ENCODE measurements at places on chromosomes 16 and 17.

GRCh38 chr17:80980397-80981061 lies 11.1 kb upstream of the CHMP6 start:
- no peak for DNase-seq

- no peak for DNase-seq
Measured at GRCh38 chr17:42979511-42980273, at the start of gene PTGES3L. Gene PTGES3L, minus strand, starts transcription at chr17:42980080. Its CDS starts 27 bp downstream, at chr17:42980053.

GRCh38 chr16:87165151-87165550 lies 152.0 kb downstream of the C16orf95 start:
- no peak for DNase-seq

DNA sequence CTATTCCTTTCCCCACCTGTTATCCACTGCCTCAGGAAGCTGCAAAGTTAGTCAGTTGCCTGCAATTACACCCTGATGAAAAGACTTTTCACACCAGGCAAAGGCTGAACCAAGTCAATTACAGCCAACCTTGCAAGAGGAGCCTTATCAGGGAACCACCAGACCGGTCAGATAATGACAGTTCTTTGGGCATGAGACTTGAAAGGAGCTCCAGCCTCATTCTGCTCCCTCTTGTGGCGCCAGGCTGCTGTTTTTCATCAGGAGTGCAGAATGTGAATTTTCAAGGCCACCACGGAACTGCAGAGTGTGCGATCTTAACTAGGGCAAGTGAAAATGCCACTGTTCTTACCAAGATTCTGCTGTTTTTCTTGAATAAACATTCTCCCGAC lies 22.5 kb downstream of the DNAI2 start:
- peak; percentile 43 for DNase-seq

DNA sequence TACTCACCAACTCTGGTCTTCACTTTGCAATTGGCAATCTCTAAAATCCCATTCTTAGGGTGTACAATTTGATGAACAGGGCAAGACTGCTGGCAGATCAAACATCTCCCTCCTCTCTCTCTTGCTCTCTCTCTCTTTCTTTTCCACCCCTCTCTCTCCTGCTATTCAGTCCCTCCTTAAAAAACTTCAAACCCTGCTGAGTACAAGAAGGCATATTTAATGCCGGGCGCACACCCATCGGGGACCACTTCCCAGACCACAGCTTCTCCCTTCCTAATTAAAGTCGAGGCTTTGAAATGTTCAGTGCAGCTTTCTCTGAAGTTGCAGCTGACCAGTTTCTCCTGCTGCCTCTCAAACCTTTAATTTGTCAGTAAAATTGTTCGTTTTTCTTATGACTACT lies 185.4 kb upstream of the CDH11 start:
- no peak for DNase-seq

- DNase-seq, result no peak
Measured at GRCh38 chr17:7114875-7115614, 423 bp upstream of the ASGR2 start.

GRCh38 chr17:1109606-1110540 lies 69.9 kb downstream of the ABR start:
- no peak for DNase-seq

GRCh38 chr17:50908140-50908859 lies 42.1 kb upstream of the TOB1 start:
- no peak for DNase-seq

GRCh38 chr17:79668344-79669250 lies 57.7 kb upstream of the RBFOX3 start:
- no peak for DNase-seq

DNA sequence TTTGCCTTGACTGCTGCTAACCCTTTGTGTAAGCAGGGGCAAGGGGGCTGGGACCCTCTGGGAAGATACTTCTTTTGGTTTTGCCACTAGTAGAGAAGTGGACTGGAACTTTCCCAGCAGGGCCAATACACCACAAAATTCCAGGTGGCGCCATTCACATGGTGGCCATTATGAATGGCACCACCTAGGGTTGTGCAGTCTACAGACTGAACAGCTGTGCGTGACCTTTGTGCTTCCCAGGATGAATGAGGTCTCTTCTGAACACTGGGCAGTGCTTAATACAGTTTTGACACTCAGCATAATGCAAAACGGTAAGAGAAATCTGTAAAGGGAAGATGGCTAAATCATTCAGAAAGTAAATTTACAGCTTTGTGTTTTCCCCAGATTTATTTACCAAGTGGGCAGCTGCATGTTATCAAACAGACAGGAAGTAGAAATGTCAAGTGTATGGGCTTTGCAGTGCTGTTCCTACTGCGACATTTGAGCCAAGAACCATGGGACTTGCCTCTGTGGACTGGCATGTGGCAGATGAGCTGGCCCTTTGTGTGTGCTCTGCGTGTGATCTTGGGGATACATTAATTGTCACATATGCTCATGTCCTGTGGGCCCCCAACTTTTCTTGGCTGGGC lies 9.2 kb downstream of the SYT17 start:
- DNase-seq, result no peak

DNA sequence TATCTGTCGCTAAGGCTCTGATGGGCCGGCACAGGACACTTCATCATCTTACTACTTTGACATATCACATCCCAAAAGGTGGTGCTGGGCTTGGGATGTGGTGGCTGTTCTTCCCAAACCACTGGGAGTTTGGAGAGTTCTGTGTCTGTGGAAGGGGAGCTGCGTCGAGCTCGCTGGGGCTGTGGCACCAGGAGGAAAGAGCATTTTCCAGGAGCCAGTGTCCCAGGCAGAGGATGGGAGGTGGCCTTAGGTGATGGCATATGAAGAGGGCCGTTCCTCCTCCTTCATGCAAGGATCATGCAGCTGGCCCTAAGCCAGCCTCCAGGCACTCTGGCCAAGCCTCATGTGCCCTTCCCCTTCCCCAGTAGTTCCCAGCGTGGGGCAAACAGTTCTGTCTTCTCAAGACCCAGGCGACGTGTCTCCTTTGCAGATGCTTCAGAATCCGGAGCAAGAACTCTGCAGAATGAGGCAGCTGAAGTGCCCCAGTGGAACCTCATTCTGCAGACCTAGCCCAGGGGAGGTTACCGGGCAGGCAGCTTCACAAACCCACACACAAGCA lies 89.4 kb upstream of the TNRC6C start:
- DNase-seq, result no peak

DNA sequence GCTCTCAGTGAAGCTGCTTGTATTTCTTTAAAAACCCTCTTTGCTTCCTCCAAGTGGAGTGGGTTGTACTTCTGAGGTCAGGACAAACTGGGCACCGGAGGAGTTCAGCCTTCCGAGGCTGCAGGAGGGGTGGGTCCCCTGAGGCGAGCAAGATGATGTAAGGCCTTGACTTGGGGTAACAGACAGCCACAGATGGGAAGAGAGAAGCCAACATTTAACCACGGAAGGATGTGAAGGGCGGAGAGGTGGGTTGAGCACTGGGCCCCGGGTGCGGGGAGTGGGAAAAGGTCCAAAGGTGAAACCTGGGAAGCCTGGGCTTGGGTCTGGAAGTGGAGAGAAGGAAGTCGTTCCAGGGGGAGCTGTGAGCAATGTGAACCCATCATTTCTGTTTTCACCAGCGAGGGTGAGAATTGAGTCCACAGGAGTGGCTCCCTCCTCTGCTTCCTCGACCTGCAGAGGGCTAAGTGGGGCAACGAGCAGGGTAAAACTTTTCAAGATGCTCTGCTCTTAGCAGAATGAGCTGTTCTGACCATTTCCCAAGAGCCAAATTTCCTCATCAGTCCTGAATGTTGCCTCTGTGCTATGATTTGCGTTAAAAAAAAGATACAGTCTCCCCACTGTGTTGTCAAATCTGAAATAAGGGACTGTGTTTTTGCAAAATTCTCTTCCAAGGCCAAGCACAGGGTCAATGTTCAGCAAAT lies 137.7 kb upstream of the CRHR1 start:
- DNase-seq, result no peak

DNA sequence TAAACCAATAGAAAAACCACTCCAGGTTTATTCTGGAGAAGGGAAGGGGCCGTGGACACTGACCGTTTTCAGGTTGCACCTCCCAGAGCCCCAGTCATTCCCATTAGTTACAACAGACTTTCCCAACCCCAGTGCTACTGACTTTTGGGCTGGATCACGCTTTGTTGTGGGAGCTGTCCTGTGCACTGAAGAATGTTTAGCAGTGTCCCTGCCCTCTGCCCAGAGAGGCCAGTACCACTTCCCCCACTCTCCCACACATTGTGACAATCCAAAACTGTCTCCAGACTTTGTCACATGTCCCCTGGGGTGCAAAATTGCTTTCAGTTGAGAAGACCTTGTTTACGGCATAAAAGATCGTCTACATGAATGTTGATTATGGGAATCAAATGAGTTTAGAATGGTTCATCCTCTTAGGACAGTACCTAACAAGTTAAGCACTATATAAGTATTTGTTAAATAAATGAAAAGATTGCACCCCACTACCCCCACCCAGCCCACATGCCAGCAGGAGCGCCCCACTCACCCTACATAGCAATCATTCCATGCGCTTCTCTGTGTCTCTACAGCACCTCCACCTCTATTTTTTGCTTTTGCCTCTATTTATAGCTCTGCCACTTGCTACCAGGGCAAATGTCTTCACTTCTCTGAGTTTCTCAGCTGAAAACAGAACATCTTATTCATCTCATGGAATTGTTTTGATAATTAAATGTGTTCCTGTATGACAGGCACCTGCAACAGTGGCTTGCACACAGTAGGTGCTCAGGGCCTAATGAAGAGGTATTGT lies 104.9 kb downstream of the AXIN2 start:
- no peak for DNase-seq

DNA sequence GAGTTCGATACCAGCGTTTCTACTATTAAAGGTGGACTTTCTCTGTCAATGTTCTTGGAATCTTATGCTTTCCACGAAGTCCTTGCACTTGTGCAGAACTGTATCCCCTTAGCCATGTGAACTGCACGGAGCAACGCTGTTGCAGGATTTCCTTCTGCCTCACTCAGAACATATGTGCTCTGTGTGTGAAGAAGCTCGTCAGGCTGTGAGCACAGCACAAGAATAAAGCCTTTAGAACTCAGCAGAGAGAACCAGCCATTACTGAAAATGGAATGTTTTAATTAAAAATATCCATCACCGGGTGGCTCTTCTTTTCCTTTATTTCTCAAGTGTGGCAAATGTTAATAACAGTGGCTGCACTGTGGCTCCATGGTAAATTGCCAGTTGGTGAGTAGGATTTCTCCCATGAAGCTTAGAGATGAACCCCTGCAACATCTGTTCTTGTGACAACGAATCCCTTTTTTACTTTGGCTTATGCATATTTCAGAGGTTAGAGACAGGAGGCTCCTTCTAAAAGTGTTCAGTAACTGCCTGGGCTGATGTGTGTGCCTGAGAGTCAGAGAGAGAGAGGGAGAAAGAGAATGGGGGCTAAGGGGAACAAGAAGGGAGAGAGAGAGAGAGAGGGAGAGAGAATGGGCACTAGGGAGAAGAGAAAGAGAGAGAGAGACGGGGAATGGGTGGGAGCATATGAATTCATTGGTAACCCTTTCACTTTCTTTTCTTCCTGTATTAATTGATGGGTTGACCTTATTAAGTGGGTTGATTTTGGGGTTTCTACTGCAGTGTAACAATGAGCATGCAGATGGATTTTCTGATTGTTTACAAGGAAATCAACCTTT lies 50.0 kb downstream of the RPTOR start:
- no peak for DNase-seq

DNA sequence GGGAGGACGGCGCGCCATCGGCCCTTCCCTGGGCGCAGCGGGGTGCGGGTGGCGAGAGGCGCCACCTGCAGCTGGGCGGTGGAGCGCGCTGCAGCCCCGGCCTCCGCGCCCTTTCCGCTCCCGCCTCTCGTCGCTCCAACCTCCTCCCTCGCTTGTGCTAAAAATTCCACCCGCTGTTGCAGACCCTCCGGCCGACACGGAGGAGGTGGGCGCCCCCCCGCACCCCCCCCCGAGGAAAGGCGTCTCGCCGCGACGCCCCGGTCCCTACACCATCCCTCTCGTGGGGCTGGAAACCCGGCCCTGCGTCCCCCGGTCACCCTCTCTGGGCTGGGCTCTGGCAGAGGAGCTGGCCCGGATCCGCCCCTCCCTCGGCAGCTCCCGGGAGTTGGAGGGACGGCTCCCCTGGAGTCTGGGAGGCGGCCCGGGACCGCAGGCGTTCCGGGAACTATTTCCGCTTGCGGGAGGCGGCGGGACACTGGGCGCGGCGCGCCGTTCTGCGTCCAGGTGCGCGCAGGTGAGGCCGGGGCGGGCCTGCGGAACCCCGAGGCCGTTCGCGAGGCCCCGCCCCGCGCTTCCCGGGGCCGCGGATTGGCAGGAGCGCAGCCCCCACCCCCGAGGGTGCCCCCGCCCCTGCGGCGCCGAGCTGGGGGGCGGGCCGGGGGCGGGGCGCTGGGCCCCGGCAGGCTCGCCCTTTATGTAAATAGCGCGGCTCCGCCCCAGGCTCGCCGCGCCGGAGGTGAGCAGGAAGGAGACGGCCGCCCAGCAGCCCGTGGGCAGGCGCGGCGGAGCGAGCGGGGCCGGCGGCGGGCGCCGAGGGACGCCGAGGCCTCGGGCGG lies at the start of gene LLGL2:
Gene LLGL2 (plus strand): TSS at position 728 of the 836 bp plus-strand sequence. CDS start 17,730 bp downstream, outside the sequence.
- peak; percentile 79 for DNase-seq

DNA sequence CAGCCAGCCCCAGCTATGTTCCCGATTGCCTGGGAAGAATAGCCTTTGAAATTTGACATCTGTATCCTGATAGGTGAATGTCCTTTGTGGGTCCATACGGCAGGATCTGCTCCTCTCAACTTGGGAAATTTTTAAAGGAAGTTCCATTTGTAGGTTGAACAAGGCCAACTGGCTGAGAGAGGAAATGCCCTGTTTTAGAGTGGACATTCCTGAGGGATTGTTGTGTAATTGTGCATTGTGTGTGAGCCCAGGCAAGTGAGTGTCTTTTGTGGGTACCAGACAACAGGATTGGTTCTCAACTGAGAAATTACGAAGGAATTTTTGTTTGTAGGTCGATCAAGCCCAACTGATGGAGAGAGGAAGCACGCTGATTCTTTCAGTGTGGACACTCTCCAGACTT lies 2.6 kb upstream of the CPHXL2 start:
- no peak for DNase-seq

- DNase-seq, result no peak
Measured at GRCh38 chr16:89110641-89111040, 17.0 kb downstream of the ACSF3 start.

- no peak for DNase-seq
Measured at GRCh38 chr16:75198135-75198600, 8.8 kb downstream of the CTRB2 start.

DNA sequence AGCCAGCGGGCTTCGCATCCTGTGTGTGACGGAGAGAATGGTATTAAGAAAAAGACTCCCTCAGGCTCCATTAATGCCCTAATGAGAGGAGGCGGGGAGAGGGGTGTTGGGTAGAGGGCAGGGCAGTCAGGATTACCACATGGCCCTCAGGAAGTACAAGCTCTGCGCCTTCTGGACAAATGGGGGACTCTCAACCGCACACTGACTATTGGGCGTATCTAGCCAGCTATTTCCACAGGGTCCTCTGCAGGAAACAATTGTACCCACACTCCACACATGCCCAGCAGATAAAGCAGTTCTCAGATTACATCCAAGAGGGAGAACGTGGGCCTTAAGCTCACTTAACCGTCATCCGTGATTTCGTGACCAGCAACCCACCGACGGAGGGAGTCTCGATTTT lies 14.7 kb downstream of the NXN start:
- DNase-seq, result no peak

DNA sequence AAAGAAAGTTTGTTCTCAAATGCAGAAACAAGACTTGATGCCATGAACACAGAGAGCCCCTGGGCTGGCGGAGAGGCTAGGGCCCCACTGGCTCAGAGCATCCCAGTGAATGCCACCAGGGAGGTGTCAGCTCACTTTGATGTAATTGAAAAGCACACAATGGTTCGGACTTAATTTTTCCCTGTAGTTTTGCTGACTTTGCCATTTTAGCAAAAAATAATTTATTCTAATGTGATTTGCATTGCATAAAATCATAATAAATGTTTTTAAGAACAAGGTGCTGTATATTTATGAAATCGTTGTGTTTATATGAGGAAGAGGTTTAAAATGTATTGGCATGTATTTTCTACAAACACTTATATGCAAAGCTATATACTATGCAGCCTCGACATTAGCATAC lies 140.5 kb downstream of the HS3ST4 start:
- DNase-seq, result no peak
